BJ (cell line): ENCODE measurements at places on chromosomes 5 and 9.

GRCh38 chr5:172769616-172770373, 1.2 kb downstream of the DUSP1 start:
- no peak for DNase-seq

- DNase-seq: no peak
Observed at GRCh38 chr5:115723220-115723619, 93.2 kb downstream of the CDO1 start.

GRCh38 chr9:119337573-119337972, 31.7 kb downstream of the BRINP1 start:
- DNase-seq: no peak

GRCh38 chr9:13648676-13649075, 369.2 kb upstream of the MPDZ start:
- DNase-seq: no peak

DNA sequence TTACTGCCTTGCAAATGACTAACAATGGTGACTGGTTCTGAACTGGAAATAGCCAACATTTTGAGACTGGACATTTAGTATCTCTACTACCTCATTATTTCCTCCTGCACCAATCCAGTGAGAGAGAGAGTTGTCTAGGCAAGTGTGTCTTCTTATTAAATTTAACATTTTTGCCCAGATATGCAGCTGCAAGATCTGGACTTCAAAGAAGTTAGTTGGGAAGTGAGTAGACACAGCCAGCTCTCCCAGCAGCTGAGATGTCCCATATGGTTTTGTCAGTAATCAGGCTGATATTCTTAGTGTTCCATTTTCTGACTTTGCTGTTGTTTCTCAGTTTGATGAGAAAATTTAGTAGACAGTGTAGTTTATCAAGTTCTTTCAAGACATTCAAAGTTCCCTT, 1778.8 kb upstream of the CDH6 start:
- DNase-seq: no peak

- DNase-seq: no peak
Observed at GRCh38 chr9:121616123-121616755, 35.2 kb upstream of the DAB2IP start.

DNA sequence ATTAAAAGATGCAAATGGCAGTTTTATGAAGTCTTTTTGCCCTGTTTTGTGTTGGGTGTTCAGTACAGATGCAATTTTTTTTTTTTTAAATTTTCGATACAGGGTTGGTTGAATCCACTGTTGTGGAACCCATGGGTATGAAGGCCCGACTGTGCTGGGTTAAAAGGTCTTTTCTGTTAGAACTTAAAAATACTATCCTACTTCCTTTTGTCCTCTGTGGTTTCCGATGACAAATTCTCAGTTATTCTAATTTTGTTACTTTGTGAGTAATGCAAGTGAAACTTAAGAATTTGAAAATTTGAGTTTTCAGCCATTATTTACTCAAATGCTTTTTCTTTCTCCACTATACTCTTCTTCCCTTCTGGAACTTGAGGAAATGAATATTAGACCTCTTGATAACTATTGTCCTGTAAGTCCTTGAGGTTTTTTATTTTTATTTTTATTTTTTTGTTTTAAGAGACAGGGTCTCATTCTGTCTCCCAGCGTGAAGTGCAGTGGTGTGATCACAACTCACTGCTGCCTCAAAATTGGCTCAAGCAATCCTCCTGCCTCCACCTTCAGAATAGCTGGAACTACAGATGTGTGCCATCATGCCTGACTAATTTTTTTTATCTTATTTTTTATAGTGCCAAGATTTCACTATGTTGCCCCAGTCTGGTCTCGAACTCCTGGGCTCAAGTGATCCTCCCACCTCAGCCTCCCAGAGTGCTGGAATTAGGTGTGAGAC, 67.5 kb downstream of the ZCCHC7 start:
- DNase-seq: no peak
